Natural killer cell treated with Interleukin-12 subunit alpha and Interleukin-12 subunit beta and Interleukin-15 and Interleukin-18, amount 100 ng/mL, for 72 hours (primary cell): ENCODE measurements at places on chromosomes 1 and 21.

DNA sequence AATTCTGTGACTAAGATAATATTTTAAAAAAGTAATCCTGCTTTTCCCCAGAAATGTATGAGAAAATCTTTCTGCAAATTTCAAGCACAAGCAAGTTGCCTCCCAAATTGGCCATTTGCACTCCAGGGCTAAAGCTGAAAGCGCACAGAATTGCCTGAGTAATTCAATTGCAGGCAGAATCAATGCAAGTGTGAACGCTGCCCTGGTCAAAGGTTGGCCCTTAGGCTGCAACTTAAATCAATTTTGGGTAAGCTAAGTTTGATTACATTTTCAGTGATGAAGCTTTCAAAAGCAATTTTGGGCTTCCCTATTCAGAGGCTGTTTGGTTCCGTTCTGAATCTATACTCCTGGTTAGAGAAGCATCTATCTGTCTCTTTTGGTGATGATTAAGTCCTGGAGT, 501.8 kb upstream of the ZRANB2 start:
- no peak for DNase-seq

DNA sequence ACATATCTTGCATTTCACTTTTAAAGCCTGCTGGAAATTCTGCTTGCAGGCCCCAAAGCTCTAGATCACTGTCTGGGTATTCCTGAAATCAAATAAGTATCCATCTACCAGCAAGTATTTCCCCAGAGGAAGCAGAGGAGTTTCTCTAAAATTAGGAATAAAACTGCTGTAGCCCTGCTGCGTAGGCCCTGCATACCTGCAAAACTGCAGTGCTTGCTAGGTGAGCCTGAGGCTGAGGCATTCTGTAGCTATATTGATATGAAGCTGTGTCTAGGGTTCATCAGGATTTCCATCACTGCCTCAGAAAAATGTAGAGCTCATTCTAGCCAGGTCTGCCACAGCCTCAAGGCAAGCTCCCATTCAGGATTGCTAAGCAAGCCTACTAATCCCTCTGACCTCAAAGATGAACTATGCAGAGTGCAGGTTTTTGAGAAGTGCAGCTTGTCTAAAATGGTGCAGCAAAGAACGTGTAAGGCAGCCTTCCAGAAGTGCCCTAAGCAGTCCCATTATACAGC, 28.7 kb downstream of the NPHS2 start:
- DNase-seq = no peak

DNA sequence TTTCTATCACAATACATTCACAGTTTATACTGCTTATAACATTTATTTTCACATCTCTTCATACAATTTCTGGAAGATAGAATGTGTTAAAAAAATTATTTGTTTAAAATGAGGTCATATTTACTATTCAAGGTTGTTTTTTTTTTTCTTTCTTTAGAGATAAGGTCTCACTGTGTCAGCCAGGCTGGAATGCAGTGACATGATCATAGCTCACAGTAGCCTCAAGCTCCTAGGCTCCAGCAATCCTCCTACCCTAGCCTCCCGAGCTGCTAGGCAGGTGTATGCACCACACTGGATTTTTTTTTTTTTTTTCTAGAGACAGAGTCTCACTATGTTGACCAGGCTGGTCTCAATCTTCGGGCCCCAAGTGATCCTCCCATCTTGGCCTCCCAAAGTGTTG, 19.0 kb upstream of the RNF11 start:
- no peak for DNase-seq

GRCh38 chr1:234879147-234880080, 249.2 kb downstream of the TOMM20 start:
- peak; percentile 23 for DNase-seq

DNA sequence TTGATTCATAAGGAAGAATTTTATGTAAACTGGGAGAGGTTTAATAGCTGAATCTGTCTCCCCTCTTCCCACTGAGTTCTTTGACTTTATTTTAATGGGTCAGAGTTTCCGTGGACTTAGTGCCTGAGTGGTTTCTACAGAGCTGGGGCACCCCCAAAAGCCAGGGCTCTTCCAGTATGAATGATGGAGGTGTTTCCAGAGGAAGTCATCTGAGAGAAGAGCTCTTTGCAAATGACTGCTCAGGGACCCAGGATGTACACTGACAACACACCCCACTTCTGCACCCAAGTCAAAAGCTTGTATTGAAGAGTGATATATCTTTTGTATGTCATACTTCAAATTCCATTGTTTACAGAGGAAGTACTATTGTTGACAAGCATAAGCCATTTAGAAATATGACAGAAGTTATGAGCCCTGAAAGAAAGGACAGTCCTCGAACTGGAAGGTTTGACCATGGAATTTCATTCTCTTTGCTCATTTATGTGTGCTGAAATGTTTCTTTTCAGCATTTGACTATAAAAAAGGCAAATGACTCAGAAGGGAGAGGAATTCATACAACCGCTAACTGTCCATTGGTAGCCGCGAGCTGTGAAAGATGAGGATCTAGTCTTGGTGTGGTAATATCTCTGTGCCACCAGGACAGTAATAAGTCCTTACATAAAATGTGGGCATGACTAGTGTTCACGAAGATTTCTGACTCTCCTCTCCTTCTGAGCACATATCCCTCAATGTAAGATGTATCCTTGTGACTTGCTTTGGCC, 25.4 kb upstream of the LMX1A start:
- DNase-seq = no peak

DNA sequence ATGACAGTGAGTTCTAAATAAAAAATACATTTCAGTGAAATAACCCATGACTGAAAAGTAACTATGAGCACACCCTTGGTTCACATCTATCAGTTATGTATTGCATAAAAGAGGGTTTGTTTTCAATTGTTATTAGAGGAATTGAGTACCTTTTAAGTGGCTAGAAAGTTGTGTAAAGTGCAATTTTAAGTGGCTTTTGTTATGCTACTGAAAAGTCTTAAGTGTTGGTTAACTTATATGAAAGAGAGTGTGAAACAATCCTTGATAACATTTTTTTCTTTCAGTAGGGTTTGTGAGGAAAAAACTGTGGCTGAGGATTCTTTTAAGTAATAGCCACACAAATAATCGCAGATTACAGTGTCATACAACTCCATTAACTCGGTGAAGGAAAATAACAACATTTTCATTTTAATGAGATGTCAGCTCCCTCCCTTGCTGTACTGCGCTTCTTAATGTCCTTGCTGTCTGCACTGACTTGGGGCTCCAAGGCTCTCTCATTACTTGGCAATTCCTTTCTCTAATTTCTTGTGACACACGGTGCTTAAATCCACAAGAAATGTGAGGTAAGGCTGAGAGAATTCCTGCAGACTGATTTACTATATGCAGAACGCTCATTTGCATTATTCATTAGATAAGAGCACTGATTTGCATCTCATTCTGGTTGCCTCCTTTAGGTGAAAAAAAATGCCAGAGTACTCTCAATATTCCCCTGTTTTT, 40.6 kb downstream of the NTNG1 start:
- DNase-seq = no peak

GRCh38 chr21:16323596-16323995, 593.8 kb downstream of the USP25 start:
- DNase-seq = no peak

GRCh38 chr21:34200288-34200905, 127.0 kb downstream of the MRPS6 start:
- DNase-seq = no peak

GRCh38 chr1:226365831-226366231, 42.1 kb downstream of the PARP1 start:
- no peak for DNase-seq

GRCh38 chr1:158163000-158163947, 17.4 kb upstream of the CD1D start:
- no peak for DNase-seq

GRCh38 chr1:90114521-90115141, 119.7 kb downstream of the ZNF326 start:
- DNase-seq = no peak

- DNase-seq = no peak
Observed at GRCh38 chr21:20106368-20106767, 891.8 kb upstream of the NCAM2 start.

DNA sequence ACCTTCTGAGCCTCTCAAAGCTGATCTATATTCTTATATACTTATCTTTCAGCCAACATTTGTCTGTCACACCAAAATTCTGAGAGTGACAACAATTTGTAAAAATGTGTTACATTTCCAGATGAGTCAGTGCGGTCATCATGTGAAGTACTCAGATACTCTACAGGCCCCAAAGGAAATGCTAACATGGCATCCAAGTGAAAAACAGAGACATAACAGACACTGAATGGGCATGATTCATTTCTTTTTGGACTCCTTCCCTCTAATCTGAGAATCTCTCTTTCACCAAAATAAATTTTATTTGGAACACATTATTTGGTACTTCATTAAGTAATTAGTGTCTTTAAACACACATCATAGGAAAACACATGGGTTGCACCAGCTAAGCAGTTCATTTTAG, 96.6 kb downstream of the SLC44A5 start:
- no peak for DNase-seq

DNA sequence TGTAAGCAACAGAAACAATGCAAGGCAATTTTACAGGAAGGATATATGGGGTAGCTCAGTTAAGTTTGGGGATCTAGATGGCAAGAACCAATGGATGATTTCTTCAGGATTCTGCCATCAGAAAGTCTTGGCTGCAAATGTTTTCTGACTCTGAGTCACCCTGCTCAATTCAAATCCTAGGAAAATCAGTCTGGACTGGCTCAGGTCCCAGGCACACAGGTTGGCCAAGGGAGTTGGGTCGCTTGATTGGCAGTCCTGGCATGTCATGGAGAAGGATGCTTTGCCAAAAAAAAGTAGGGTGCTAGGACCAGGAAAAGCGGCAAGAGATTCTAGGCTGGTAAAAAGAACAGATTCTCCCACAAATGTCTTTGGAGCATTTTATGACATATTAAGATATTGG, 28.9 kb upstream of the S1PR1 start:
- DNase-seq = no peak
